CD4-positive, alpha-beta memory T cell (primary cell): ENCODE measurements at places on chromosomes 6 and 20.

GRCh38 chr6:146767632-146768031 lies 168.9 kb downstream of the ADGB start:
- no peak for DNase-seq

DNA sequence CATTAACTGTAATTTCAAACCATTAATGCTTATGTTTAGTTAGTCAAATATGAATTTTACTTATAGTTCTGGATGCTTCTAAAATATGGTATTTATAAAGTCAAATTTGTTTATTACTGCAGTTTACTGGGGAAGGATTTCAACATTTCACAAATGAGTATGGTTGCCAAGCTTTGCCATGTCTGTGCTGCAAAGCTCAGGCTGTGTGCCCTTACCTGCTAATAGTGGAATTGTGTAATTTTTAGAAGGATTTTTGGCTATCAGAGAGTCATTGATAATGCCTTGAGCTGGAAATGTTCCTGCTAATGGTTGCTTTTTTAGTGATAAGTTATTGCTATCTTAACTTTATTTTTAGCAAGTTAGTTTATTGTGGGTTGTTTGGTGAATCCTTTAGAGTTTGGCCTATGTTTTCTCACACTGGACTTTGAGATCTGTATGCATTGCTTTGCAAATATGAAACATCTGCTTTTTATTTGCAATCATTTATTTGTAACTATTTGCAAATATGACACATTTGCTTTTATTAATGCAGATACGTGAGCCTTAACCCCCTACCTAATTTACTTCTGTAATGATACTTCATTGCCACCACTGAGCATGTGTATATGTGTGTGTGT lies 105.8 kb downstream of the CD109 start:
- DNase-seq, result no peak

GRCh38 chr6:92376691-92377090 lies 1042.7 kb downstream of the EPHA7 start:
- DNase-seq, result no peak

DNA sequence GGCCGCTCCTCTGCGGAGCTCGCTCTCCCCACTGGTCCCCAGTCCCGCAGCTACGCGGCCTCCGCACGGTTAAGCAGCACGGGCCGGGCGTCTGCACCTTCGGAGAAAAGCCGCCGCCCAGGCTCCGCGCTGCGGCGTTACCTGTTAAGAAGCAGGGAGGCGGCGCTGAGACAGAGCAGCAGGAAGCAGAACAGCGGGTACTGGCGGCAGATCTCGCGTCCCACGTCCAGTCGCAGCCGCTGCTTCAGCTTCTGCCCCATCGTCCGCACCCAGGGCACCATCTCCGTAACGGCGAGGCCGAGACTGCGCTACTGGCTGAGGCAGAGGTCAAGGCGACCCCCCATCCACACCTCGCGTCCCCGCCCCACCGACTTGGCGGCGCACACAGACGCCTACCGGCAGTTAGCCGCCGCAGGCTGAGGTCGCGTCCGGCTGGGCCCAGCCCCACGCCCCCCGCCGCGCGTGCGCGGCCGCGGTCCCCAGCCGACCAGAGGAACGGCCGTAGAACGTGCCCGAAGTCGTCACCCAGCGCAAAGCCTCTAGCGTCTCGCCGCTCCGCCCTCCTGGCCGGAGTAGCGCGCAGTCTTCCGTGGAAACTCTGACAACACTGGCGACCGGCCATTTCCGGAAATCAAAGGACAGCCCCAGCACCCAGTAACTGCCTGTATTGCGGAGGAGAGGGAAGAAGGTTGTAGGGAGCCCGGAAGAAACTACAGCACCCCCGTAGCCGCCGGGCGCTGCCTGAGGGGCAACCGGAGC lies at the start of gene SNX14:
TSS of gene SNX14 (minus strand) at position 421 of the 759 bp plus-strand sequence. CDS start at position 281, 140 bp downstream.
- DNase-seq, result peak; percentile 78

DNA sequence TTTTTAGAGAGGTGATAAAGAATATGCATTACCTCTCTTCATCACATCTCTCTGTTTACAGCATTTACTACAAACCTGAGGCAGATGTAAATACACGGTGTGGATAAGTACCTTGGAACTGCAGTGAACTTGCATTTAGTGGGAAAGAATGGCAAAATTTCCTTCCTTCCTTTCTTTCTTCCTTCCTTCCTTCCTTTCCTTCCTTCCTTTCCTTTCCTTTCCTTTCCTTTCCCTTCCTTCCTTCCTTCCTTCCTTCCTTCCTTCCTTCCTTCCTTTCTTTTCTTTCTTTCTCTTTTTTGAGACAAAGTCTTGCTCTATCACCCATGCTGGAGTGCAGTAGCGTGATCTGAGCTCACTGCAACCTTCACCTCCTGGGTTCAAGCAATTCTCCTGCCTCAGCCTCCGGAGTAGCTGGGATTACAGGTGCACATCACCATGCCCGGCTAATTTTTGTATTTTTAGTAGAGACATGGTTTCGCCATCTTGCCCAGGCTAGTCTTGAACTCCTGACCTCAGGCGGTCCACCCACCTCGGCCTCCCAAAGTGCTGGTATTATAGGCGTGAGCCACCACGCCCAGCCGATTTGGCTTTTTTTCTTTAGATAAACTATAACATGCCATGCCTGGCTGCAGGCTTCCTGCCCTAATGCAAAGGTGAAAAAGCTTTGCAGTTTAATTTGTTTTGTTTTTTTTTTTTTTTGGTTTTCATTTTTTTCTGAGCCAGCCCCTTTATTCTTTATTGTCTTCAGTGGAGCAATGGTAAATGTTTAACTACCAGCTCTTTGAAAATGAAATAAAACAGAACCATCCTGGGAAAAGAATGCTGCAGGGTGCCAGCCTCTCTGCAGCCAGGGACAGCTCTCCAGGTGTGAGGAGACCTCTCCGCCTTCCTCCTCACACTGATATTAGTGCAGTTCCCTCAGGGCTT lies 64.2 kb upstream of the NEDD9 start:
- no peak for DNase-seq

DNA sequence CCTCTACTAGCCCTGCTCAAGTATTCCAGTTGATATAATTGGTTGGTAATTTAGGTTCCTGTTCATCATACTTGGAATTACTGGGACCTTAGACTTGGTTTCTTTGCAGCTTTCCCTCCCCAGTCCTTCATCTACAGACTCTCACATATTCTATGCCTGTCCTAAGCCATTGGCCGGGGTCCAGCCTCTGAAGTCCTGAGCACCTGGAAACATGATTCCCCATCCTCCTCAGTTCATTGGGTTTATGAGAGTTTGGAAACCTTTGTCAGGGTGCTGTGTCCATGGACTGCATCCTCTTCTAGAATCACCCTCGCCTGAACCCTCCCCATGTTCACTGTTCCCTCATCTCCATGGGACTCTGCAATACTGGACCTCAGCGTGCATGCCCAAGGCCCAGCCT lies 8.8 kb downstream of the GSTA2 start:
- DNase-seq, result no peak
